NCI-H526 treated with DMSO at 0.1 percent for 48 hours (cell line): ENCODE measurements at places on chromosomes 11 and 22.

DNA sequence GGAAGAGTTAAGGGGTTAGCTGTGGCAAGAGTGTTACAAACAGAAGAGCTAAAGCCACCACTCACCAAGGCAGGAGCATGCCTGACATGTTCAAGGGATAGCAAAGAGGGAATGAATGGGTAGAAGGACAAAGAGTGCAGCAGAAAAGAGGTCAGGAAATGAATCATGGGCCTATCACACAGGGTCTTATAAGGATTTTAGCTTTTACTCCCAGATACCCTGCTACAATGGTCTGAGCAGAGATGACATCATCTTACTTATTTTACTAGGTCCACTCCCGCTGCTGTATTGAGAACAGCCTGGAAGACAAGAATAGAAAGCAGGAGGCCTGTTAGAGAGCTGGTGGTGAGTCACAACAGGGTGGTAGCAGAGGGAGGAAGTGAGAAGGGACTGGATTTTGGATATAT lies 9.8 kb downstream of the TRAF6 start:
- DNase-seq, result no peak

- DNase-seq, result no peak
Observed at GRCh38 chr11:119335655-119336543, 1.6 kb downstream of the RNF26 start.

GRCh38 chr22:39360674-39361413 lies 11.1 kb downstream of the SYNGR1 start:
- DNase-seq, result no peak

DNA sequence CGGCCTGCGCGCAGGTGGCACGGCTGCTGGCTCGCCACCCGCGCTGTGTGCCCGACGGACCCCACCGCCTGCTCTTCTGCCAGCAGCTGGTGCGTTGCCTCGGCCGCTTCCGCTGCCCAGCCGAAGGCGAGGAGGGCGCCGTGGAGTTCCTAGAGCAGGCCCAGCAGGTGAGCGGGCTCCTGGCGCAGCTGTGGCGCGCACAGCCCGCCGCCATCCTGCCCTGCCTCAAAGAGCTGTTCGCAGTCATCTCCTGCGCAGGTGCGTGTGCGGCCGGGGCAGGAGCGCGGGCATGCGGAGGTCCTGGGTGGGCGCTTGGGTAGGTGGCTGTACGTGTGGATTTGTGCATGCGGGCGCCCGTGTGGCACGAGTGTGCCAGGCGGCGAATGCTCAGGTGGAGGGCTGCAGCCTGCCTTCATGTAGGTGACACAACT lies 8.0 kb downstream of the USP35 start:
- DNase-seq, result no peak

GRCh38 chr11:2697866-2698265 lies 1.9 kb downstream of the KCNQ1OT1 start:
- DNase-seq, result no peak

DNA sequence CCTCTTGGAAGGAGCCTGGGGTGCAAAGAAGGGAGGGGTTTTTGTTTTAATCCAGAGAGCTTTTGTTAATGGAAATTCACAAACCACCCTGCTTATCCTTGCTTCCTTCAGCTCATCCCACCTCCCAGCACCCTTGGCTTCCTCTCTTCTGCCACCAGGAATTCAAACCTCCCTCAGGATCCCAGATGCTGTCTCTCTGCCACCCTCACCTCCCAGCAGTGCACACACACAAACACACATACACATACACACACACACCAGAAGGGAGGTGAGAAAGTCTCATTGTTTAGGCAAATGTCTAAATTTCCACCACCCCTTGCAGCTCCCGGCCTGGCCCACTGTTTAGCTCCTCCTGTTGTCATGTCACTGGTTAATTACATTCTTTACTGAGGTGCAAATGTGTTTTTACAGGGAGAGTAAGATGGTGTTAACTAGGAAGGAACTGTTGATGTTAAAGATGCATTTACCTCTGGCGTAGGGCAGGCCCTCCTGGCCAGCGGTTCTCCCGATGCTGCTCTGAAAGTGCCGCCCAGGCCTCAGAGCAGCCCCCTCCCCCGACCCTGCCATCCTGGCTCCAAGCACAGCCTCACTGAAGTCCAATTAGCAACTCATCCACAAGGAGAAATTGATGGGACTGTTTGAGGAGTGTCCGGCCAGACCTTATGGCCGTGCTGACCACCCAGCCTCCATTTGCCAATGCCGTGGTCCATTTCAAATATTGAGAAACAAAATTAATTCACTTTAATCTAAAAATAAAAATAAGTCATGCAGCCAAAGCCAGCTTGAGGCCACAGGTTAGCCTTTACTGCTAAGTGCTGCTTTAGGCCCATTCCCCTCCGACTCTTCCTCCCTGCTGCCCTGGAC lies 165.4 kb downstream of the FEZ1 start:
- no peak for DNase-seq

DNA sequence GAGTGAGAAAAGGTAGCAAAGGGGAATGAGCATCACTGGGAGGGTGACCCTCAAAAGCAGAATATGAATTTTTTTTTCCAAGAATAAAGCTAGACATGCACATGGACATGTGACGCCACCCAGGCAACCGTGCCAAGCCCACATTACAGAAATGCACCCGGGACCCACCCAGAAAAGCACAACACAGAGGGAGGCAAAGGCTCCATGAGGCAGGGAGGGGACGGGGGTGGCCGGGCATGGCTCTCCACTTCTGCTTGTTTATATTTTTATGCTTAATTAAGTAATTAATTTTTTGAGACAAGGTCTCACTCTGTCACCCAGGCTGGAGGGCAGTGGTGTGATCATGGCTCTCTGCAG lies 1524.3 kb downstream of the BRD1 start:
- DNase-seq, result no peak

DNA sequence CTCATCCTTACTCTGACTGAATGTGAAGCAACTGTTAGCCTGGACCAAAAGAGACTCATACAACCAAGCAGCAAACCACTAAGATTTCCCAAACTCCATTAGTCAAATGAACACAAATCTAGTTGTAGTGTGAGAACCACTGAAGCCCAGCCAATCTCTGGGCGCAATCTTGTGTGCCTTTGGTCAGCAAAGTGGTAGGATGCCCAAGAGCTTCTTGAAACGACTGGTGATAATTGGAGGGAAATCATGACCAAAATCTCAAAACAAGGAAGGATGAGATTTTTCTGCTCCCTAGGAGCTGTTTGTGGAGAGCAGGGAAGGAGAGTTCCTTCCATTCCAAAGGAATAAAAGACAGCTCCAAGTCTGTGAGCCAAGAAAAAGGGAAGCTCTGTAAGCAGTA lies 24.0 kb downstream of the F2 start:
- no peak for DNase-seq

DNA sequence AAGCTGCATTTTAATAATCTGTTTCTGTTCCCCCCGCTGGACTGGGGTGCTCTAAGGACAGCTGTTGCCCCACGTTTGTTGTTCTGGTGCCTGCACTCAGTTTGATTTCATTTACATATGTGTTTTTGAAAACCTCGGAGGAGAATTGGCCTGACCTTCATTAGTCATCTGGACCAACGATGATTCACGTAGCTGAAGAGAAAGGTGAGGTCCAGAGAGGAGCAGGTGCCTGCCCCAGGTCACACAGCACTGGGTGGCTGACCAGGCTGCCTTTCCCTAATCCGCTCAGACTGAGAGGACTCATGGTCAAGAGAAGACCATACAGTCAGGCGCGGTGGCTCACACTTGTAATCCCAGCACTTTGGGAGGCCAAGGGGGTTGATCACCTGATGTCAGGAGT lies 3.8 kb downstream of the CSDC2 start:
- no peak for DNase-seq

- no peak for DNase-seq
Observed at GRCh38 chr22:47034905-47035419, 272.5 kb downstream of the TBC1D22A start.

- no peak for DNase-seq
Observed at GRCh38 chr11:96741068-96741467, 351.3 kb downstream of the JRKL start.

- peak; percentile 1 for DNase-seq
Observed at GRCh38 chr22:36940676-36941075, 27.2 kb downstream of the CSF2RB start.

DNA sequence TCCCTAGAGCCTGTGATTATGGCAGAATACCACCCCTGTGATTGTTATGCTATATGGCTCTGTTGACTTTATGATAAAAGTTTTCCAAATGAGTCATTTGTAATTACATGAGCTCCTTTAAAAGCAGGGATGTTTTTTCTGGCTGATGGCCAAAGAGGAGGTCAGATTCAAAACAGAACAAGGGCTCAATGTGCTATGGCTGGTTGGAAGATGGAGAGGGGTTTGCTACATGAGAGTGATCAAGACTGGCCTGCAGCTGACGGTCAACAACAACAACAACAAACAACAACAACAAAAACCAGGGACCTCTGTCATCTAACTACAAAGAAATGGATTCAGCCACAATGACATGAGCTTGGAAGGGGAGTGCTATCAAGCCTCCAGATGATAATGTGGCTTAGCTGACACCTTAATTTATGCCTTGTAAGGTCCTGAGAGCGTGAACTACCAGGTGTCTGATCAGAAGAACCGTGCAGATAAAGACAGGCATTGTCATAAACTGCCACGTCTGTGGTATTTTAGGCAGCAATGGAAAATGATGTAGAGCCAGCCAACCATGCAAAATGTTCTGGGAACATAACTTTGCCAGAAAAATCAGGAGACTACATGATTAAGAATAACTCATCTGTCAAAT lies 47.2 kb downstream of the PIWIL3 start:
- DNase-seq, result no peak

DNA sequence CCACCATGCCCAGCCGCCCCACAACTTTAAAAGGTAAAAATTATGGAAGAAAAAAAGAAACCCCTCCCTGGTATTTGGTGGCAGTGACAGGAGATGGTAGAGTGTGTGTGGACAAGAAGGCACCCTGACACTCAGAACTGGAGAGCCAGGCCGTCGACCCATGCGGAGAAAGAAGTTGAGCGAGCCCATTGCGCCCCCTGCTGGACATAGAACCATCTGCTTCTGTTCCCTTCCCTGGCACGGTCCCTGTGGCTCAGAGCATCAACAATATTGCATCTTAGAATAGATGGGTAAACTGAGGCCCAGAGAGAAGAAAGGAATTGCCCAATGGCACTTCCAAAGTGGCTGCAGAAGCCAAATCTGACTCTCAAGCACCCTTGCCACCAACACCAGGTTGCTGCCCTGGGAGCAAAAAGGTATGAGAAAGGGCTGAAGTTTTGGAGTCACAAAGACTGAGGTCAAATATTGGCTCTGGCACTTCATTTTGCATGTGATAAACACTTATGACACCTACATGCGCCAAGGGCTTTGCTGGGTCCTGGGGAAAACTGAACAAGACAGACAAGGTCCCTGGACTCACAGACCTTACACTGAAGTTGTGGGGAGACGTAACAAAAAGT lies 8.6 kb downstream of the MRPL11 start:
- peak; percentile 57 for DNase-seq

GRCh38 chr11:76863196-76863777 lies 2.6 kb downstream of the ACER3 start:
- DNase-seq, result no peak

DNA sequence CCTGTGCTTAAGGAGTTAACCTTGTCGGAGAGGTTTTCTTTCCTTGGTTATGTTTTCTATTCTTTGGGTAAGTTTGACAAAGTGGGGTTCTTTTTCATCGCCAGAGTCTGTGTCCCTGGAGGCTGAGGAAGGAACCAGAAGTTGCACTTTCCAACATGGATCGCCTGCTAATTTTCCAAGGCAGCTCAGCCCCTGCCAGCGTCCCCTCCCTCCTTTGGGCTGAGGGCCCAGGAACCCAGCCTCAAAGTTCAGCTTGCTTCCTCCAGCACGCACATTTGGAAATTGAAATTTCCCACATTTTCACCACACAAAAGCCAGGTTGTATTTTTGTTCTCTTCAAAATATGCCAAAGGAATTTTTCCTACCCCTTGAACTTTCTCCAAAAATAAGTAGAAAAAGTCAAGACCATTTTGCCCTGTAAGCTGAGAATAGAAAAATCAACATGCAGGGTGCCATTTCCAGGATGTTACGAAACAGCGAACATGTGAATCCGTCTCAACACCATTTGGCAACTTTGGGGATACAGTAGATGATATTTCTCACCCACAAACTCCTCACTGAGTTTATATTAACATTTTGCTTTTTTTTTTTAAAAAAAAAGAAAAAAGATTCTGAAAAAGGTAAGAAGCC lies 343.5 kb downstream of the TENM4 start:
- no peak for DNase-seq

DNA sequence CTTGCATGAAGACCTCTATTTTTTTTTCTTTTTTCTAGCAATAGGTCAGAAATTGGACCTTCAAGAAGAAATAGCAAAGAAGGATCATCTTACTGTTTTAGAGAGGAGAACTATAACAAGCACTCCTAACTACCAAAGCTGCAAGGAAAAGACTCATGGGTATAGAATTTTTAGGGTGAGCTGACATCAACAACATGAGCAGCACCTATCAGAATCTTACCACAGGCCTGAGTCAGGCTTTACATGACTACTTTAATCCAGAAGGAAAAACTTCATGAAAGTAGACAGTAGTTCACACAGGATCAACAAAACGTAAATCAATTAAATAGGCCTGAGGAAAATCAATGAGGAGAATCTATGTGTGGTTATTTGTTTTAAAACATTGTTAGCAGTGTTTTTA lies 130.5 kb downstream of the FAM76B start:
- DNase-seq, result no peak

GRCh38 chr11:44277196-44278090 lies 32.5 kb downstream of the ALX4 start:
- DNase-seq, result no peak

DNA sequence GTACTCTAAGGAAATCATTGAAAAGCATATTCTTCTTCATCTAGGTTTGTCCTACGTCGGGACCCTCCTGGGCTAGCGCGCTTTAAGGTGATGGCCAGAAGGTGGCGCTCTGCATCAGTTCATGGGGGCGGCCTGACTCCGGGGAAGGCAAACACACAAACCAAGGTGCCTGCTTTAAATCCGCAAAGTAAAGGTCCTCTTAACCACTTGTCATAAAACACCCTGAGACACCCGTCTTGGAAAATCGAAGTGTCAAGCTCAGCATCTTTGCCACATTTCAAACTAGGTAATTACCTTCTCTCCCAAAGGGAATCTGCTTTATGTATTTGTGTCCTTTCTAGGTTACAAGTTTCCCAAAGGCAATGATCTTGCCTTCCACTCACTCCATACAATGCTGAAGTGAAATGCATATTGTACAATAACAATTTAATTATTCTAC lies 33.9 kb downstream of the LMO2 start:
- peak; percentile 60 for DNase-seq

DNA sequence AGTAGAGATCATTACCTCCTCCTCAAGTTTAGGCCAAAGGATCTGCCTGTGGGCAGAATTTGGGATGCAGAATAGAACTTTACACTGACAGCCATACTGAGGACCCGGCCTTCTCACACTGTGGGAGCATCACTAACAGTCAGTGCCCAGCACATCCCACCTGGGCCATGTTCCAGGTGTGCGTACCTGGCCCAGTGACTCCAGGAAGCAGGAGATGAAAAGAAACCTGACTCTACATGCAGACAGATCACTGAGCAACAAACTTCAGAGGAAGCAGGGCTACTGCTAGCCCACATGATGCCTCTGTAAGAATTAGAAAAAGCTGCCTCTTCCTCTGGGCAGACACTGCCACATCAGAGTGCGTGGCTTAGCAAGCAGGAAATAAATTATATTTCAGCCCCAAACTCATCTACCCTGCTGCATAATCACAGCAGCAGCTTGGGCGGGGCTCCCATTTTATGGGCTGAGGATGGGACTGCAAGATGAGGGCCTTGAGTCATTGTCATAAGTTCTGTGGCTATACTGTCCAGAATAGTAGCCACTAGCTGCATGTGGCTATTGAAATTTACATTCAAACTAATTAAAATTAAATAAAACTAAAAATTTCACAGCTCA lies 6.0 kb upstream of the LMO2 start:
- no peak for DNase-seq

- no peak for DNase-seq
Observed at GRCh38 chr22:24731761-24732160, 42.8 kb downstream of the PIWIL3 start.

- DNase-seq, result no peak
Observed at GRCh38 chr11:30431127-30431814, 108.4 kb downstream of the ARL14EP start.
